Calu3 (cell line): ENCODE measurements at places on chromosomes 12 and 14. TPM values are rescaled to one million over a fixed set of nuclear protein-coding genes. Genes with fewer than 3 reads are reported as not detected.
A peak's percentile ranks its signal among the peaks of the same experiment; 100 is the strongest.

Gene KIF21A
- 26.0 and 28.7 TPM in 2 replicates for total RNA-seq

Gene SMOC1
- total RNA-seq, result 21.4 and 39.6 TPM in 2 replicates

Gene PLEK2
- total RNA-seq, result 34.8 and 39.5 TPM in 2 replicates

Gene GSG1
- 0.47 TPM in 1 of 2 replicates, not detected in the other for total RNA-seq

Gene TTC7B
- total RNA-seq, result 9.6 and 13.2 TPM in 2 replicates

Gene CBLN3
- total RNA-seq, result 0.99 and 1.7 TPM in 2 replicates

Gene GYS2
- total RNA-seq, result not detected in 2 replicates

Gene PLXNC1
- total RNA-seq, result 1.3 and 2.3 TPM in 2 replicates

DNA sequence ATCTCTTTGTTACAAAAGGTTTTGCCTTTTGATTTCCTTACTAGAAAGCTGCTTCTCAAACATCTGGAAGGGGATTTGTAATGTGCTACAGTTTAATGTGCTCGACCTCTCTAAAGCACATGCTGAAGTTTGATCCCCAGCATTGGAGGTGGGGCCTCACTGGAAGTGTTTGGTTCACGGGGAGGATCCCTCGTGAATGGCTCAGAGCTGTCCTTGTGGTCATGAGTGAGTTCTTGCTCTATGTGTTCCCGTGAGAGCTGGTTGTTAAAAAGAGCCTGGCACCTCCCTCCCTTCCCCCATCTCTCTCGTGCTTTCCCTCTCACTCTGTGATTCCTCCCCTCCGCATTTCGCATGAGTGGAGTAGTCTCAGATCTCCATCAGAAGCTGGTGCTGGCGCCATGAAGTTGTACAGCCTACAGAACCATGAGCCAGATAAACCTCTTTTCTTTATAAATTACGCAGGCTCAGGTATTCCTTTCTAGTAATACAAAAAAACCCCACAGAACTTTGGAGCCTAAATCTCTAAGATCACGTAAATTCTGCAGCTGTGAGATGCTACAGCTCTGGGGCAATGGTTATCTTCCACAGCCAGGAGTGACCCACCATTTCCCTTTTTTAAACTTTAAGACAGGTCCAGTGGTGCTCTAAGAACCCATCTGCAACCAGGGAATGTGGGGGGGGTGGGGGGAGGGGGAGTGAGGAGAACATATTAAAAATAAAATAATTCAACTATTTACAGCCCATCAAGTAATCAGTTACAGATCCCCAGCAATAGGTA, 214.4 kb downstream of the FOXN3 start:
- DNase-seq, result no peak
- H3K27me3 ChIP-seq, result no peaks in the 10 kb centered on the region
- no peaks in the 10 kb centered on the region for H3K36me3 ChIP-seq
- H3K4me3 ChIP-seq, result no peak overlapping the region
- H3K27ac ChIP-seq, result no peak overlapping the region

GRCh38 chr12:124824195-124824594, 39.5 kb downstream of the SCARB1 start:
- DNase-seq, result no peak
- H3K4me3 ChIP-seq, result no peak overlapping the region
- H3K4me1 ChIP-seq, result peaks cover 19% of the 10 kb centered on the region
- H3K27ac ChIP-seq, result no peak overlapping the region

DNA sequence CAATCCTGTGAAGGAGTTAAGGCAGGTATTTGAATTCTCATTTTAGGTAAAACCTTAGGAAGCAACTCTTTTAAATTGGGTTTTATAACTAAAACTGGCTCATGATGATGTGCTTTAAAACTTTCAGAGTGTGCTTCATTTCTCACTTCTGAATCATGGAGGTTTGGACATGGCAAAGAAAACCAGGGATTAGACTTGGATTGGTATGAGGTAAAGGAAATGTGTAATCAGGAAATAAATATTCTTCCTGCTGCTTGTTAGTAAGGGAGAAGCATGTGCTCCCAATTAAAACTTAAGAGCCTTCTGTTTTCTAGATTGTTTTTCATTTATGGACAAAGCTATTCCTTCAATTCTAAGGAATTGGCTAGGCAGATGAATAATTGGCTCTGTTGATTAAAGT, 57.4 kb downstream of the FBXO33 start:
- H3K4me1 ChIP-seq, result peaks cover 10% of the 10 kb centered on the region
- no peak overlapping the region for H3K27ac ChIP-seq
- H3K36me3 ChIP-seq, result no peaks in the 10 kb centered on the region
- H3K4me3 ChIP-seq, result no peak overlapping the region
- H3K27me3 ChIP-seq, result no peaks in the 10 kb centered on the region
- no peak for DNase-seq

DNA sequence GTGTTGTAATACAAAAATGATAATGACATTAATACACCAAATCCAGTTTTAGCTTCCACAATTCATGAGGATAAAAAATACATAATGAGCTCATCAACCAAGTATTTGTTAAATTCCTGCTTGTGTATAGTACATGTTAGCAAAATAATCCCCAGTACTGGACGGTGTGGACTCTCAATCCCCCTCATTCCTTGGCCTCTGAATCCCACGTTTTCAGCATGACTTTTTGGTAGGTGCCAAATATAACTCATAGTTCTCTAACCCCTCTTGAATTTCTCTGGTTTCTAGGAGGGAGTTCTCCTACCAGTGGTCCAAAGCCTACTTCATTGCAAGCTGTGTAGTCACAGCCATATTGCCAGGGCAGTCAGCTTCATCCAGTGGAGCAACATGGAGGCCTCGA, 41.4 kb upstream of the EPS8 start:
- peaks cover 57% of the 10 kb centered on the region for H3K4me1 ChIP-seq
- H3K27me3 ChIP-seq, result no peaks in the 10 kb centered on the region
- no peak overlapping the region for H3K4me3 ChIP-seq
- no peak overlapping the region for H3K27ac ChIP-seq
- no peaks in the 10 kb centered on the region for H3K36me3 ChIP-seq
- no peak for DNase-seq

DNA sequence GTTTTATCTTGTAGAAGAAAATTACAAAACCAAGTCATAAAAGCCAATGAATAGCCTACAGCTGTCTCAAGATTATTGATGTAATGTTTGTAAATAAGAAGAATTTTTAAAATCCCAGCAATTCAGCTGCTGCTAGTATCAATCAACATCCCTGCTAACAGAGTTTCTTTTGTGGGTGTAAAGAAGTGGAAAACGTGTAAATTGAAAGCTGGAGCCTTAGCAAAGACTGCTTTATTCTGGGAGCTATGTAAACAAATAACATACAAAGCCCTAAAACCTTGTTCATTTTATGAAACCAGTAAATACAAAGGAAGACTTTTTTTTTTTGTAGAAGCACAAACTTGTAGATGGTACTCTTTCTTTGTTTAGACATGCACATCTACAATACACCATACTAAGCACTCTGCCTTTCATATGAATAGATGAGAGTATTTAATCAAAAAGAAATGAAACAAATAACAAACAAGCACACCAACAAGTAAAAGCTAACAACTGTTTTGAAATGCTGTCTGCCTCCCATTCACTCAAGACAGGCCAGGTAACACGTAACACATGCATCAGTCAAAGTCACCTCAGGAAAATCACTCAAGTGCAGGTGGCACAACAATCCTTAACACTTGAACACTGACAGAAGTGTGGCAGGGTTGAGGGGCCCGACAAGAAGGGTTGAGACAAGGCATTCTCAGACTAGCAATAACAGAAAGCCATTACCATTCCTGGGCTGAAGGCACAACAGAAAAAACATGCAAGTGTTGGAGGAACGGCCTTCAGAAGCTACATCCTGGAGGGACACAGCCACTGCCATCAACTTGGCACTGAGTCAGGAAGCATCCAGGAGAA, 1364.0 kb upstream of the SEL1L start:
- H3K36me3 ChIP-seq, result no peaks in the 10 kb centered on the region
- no peak overlapping the region for H3K27ac ChIP-seq
- DNase-seq, result no peak
- H3K4me3 ChIP-seq, result no peak overlapping the region

GRCh38 chr14:57066887-57067513, 201.7 kb downstream of the EXOC5 start:
- peak; percentile 52 for DNase-seq
- no peak overlapping the region for H3K4me3 ChIP-seq
- H3K27ac ChIP-seq, result no peak overlapping the region
- H3K36me3 ChIP-seq, result no peaks in the 10 kb centered on the region

- H3K4me3 ChIP-seq, result no peak overlapping the region
- H3K27ac ChIP-seq, result no peak overlapping the region
- H3K36me3 ChIP-seq, result no peaks in the 10 kb centered on the region
- H3K27me3 ChIP-seq, result peaks cover 80% of the 10 kb centered on the region
- DNase-seq, result no peak
- no peaks in the 10 kb centered on the region for H3K4me1 ChIP-seq
These were observed 27.4 kb upstream of the CCND2 start for GRCh38 chr12:4246116-4246515.

DNA sequence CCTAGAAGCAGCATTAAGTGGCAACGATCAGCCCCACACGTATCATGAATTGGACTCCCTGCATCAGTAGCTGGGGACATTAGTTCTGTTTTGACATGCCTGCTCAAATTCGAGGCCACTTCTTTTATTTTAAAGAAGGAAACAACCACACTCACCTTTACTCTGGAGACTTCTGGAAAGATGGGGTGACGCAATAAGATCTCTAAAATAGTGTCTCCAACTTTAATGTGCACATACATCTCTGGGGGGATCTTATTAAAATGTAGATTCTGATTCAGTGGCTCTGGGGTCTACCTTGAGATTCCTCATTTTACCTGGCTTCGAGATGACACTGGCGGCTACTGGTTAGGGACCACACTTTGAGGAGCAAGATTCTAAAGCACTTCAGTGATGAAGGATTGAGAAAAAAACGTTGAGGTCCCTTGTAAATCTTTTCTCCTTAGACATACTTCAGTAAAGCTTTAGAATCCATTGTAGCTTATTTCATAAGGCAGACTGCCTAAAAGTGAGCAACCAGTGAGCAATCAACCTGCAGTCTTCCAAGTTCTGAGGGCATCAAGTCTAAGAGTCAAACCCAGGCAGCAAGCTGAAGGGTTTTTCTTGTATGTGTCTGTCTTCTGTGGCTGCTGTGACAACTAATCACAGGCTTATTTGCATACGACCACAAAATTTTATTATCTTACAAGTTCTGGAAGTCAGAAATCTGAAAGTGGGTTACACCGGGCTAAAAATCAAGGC, 718.6 kb upstream of the TBX3 start:
- DNase-seq, result no peak
- no peaks in the 10 kb centered on the region for H3K4me1 ChIP-seq
- H3K36me3 ChIP-seq, result no peaks in the 10 kb centered on the region
- H3K27ac ChIP-seq, result no peak overlapping the region
- H3K4me3 ChIP-seq, result no peak overlapping the region

GRCh38 chr14:49975276-49975675, 82.4 kb downstream of the ARF6 start:
- no peaks in the 10 kb centered on the region for H3K27me3 ChIP-seq
- H3K27ac ChIP-seq, result peak overlapping the region; percentile 97
- H3K4me1 ChIP-seq, result peaks cover 67% of the 10 kb centered on the region

GRCh38 chr14:74169906-74170305, 69.3 kb upstream of the VSX2 start:
- no peaks in the 10 kb centered on the region for H3K4me1 ChIP-seq
- H3K4me3 ChIP-seq, result no peak overlapping the region
- no peaks in the 10 kb centered on the region for H3K36me3 ChIP-seq

GRCh38 chr12:56684745-56685359, 3.2 kb downstream of the PTGES3 start:
- H3K36me3 ChIP-seq, result peaks cover 98% of the 10 kb centered on the region
- peak overlapping the region; percentile 99 for H3K4me3 ChIP-seq
- peaks cover 21% of the 10 kb centered on the region for H3K4me1 ChIP-seq

DNA sequence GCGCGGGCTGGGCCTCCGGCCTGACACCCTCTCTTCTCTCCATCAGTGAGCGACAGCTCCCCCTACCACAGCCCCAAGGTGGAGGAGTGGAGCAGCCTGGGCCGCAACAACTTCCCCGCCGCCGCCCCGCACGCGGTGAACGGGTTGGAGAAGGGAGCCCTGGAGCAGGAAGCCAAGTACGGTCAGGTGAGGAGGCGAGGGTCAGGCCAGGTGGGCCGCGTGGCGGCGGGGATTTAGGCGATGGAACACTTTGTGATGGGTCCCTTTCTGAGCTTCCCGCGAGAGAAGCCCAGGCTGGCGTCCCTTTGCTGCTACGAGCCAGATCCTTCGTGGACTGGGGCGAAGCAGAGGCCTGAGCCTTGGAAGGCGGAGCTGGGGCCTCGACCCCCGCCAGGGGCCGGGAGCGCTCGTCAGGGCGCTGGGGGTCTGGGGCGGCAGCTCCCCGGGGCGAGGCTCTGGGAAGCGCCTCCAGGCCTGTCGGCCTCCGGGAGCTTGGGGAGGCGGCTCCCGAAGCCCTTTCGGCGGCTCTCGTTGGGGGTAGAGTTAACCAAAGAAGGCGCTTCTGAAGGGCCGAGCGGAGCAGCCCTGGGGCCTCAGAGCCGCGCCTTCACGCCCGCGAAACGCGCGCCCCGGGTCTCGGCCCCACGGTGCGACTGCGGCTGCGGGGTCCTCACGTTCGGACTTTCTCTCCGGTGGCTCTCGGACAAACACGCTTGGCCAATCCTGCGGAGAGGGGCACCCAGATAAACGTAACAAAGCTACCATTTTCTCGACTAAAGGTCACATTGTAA, 5.0 kb downstream of the PAX9 start:
- no peak for DNase-seq
- no peak overlapping the region for H3K27ac ChIP-seq
- H3K4me1 ChIP-seq, result peaks cover 10% of the 10 kb centered on the region
- H3K4me3 ChIP-seq, result no peak overlapping the region
- H3K36me3 ChIP-seq, result peaks cover 11% of the 10 kb centered on the region
- no peaks in the 10 kb centered on the region for H3K27me3 ChIP-seq
